ENCODE measurements at places on chromosomes 4 and X.

- no peak for DNase-seq
Observed at GRCh38 chr4:99759346-99759984, 57.2 kb upstream of the DAPP1 start.

- DNase-seq = no peak
Observed at GRCh38 chrX:26613956-26614355, 398.0 kb downstream of the MAGEB5 start.

- no peak for DNase-seq
Observed at GRCh38 chrX:32798990-32799389, 412.4 kb downstream of the DMD start.

DNA sequence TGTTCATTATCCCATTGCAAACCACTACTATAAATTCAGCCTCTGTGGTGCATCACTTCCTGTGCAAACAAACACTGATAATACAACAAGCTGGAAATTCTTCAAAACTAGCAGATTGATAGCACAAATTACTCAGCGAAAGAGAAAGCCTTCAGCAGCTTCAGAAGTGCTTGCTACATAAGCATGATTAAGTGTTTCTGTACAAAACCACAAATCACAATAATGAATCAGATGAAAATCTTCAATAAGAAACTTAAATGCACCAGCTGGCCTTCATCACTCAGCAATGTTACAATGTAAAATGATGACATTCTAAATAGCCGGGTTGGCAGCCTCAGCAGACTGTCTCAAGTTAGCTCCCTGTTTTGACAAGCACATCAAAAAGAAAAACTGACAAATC, 262.2 kb downstream of the SPOCK3 start:
- DNase-seq = no peak

GRCh38 chr4:120314969-120315368, 248.3 kb upstream of the MAD2L1 start:
- DNase-seq = no peak

DNA sequence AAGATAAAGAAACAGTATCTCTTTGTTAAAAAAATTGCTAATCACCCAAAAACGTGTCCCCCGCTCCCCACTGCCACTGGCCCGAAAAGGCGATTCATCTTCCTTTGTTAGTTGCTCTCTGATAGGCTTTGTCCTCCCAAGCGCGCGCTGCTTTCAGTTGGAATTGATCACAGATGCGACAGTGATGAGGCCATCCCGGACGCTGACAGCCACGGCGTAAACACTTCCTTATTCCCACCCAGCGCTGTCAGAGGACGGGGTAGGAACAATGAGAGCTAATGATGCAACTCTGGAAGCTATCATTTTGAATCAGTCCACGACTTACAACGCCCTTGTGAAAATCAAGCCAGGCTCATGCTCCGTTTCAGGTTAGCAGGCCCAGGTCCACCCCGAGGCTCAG, 21.4 kb downstream of the SOD3 start:
- no peak for DNase-seq

GRCh38 chrX:45912316-45912715, 632.9 kb downstream of the ZNF674 start:
- DNase-seq = no peak

DNA sequence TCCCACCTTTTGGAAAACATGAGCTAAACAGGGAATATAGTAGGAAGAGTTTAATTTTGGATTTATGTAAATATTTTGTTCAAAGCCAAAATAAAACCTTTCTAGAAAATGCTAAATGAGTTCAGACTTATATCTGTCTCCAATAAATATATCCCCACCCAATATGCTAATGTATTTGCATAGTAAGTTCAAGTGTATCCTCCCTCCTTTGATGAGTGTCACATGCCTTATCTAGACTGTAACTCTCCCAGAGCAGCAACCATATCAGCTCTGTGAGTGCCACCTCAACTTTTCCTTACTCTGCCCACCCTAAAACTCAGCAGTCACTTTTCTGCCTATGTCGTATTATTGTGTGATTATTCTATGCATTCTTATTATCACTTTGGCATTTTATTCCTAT, 516.1 kb upstream of the NR3C2 start:
- no peak for DNase-seq

DNA sequence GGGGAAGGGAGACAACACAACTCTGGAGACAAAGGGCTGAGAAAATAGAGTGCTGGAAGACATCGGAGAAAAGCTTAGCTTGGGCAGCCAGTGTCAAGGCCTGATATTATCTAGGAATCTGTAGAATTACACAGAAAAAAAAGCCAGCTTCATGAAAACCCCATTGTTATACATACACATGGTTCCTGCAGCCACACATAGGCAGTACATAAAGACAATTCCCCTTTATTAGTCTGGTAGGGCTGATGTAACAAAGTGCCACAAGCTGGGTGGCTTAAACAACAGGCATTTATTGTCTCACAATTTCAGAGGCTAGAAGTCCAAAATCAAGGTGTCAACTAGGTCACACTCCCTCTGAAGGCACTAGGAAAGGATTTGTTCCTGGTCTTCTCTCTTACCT, 503.5 kb downstream of the MID1IP1 start:
- no peak for DNase-seq

DNA sequence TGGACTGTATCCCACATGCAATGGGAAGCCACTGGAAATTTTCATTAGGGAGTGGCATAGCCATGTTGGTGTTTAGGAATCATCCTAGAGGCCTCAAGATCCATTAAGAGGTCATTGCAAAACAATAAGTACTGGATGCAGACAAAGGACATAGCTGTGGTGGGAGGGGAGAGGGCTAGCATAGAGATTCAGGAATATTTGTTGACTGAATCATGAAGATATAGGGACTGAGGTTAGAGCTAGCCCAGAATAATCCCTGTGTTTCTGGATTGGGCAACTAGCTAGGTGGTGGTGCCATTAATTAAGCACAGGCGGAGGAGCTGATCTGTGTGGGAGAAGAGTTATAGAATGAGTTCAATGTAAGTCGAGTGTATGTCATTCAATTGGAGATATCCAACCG, 135.0 kb downstream of the RAB28 start:
- no peak for DNase-seq

DNA sequence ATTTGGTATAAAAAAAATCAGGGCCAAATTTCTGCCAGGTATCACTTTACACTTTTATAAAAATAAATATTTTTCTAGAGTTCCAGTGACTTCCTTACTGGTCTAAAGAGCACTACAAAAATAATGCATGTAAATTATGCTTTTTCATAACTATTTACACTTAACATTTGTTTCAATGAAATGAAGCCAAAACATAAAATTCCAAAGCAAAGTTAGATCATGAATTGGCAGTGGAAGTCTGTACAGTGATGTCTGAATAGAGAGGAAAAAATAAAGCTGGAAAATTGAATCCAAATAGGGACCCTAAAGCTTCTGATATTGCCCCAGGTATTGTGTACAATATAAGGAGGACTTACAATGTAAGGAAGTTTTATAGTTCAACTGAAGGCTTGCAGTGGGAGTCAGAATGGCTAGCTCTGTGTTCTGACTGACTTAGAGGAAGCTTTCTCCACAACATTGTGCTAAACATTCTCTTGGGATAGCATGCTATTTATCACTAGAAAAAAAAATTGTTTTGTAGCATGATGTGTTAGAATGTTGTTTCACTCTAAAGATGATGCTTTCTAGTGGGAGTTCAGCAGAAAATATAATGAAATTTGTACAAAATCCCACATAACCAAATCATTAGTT, 288.2 kb upstream of the UGT8 start:
- no peak for DNase-seq

DNA sequence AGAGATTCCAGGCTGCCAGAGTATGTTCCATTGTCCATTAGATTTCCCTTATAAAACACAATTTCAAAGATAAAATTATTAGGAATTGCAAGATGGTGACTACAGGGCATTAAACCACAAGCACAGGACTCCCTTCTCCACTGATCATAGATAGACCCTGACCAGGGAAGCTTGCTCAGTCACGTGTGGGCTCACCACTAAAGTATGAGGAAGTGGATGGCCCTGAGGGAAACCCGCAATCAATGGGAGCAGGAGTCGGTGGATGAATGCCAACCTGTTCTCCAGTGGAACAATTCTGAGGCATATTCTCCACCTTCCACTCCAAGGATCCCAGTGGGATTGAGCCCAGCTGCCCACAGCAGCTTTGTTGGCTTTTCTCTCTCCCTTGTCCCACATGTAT, 515.7 kb downstream of the BCOR start:
- no peak for DNase-seq

GRCh38 chrX:153412746-153413720, 1.8 kb downstream of the ZFP92 start:
- no peak for DNase-seq

DNA sequence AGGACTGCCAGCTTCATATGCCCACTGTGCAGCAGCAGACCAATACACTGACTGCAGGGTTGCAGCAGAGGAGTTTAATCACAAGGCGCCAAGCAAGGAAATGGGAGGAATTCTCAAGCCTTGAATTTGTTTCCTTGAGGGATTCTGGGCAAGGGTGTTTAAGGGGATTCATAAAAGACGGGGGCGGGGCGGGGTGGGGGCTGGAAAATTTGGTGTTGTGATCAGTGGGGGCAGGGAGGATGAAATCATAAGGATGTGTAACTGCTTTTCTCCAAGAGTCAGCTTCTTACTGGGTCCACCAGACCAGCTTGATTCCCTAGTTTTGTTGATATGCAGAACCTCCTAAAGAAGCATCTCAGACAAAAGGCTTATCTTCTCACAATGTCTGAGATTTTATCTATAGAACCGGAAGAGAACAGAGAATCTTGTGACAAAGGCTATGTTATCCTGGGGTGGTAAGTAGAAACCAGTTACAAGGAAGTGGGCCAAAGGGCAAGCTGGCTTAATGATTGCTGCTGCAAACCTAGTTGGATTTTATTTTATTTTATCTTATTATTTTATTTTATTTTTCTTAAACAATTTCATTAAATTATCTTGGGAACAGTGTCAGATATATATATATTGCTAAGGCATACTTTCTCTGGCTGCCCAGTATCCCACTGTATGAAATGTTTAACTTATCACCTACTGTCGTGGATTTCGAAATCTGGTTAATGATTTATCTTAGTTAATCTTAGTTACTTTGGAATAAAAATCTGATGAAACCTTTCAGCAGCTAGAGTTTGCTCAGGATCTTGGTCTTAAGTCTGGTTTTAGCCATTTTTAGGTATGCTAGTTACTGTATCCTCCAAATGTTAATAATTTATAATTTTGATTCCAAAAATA, 276.4 kb downstream of the RPA4 start:
- no peak for DNase-seq

DNA sequence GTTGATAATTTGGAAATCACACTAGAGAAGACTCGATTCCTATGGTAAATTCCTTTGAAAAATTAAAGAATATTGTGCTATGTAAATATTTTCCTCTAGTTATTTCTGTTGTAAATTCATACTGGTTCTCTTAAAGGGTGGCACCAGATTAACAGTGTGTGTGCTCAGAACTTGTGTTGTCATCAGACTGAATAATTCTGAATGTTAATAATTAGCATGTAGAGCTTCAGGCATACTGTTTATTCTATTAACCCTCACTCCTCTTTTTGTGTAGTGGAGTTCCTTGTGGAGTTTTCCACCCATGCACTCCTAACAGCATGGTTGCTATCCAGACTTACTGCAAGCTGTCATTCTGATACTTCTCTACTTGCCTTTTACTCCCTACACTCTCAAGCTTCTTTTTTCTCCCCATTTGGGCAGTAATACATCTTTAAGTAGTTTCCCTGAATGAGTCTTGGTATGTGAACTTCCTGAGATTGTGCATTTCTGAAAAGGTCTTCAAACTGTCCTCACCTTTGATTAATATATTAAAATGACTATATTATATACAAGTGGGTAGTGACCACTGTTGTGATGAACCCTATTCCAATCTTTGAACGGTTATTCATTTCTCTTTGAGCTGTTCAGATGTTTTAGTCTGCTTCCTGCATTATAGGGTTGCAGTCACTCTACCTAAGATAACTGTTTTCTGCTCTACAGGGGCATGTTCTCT, 29.9 kb upstream of the RTL8A start:
- DNase-seq = no peak

DNA sequence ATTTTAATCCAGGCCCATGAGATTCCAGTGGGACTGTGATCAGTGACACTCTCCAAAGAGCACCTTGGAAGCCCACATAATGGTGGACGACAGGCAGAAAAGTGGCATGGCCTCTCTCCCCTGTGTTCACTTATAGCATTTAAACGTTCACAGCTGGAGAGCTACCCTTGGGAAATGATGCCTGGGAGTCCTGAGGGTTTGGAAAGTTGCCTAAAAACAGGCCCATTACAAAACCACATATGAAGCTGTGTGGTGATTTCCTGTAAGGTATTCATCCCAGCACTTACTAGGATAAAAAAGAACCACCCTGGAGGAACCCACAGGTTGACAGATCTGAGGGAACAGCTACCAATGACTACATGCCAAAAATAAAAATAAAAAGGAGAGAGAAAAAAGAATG, 193.2 kb downstream of the RASL11B start:
- DNase-seq = no peak

GRCh38 chr4:140220058-140220457, 66.1 kb upstream of the MAML3 start:
- DNase-seq = no peak

DNA sequence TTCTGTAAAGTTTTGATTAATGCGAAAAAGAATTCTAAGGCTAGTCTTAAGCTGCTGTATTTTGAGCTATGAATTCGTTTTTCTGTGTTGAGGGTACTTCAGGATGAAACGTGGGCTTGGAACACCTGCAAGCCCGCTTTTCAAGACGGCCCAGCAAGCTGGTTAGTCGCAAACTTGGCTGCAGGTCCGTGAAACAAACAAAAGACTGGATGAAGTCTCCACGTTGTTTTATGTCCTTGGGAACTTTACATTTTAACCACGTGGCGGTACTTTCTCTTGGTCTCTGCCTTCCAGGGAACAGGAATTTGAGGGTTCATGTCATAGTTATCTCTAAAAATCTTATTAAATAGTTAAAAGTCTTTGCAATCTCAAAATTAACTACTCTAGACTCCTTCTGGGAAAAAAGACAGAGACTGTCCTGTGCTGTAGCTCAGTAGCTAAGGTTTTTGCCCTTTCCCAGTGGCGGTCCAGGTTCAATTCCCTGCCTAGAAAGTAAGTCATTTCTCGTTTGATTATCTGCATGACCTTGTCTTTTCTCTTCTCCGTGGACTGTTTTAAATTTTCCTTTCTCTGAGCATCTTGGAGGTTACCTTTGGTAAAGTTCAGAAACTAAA, 21.0 kb downstream of the TENM3 start:
- DNase-seq = no peak

- no peak for DNase-seq
Observed at GRCh38 chr4:59904331-59904730, 1295.8 kb upstream of the ADGRL3 start.

- no peak for DNase-seq
Observed at GRCh38 chrX:10447564-10448214, 172.7 kb downstream of the MID1 start.

DNA sequence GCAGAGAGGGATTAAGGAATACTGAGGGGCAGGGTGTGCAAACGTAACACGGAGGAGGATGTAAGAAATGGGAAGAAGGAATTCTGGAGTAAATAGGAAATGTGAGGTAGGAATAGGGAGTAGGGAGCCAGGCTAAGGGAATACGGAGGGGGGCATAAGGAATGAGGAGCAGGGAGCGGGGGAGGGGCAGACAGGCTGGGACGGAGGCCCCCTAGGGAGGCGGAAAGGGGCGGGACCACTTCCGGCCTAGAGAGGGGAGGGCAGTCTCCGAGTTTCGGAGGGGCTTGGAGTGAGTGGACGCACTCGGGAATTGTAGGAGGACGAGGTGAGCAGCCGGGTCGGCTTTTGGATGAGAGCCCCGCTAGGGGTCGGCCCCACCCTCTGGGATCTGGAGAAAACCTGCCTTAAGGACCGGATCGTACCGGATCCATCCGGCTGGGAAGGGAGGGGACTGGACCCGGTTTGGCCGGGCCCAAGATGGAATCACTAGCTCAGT, 612 bp downstream of the MAGED2 start:
- no peak for DNase-seq

All from stimulated activated CD8-positive, alpha-beta memory T cell treated with anti-CD3 and anti-CD28 coated beads, Interleukin-15, amount 100 ng/mL, for 4 hours (primary cell).